ENCODE measurements at places on chromosomes 16 and 17.

GRCh38 chr16:82108774-82109173 lies 61.2 kb downstream of the MPHOSPH6 start:
- no peak for DNase-seq

DNA sequence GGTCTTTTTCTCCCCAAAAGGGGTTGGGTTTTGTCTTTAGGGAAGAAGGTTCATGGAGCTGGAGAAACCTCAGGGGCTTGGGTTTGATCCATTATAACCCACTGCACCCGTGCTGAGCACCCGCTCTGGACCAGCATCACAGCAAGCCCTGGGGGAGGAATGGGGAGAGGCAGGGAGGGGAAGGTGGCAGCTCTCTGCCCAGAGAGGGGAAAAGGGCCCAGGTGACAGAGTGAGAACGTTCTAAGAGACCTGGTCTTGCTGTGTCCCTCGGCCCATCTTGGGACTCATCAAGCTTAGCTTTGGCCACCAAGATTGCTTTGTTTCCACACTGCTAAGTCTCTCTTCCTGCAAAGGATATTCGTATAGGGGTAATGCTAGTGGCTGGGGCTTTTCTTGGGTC lies 38.2 kb upstream of the TAC4 start:
- no peak for DNase-seq

GRCh38 chr17:14856176-14856575 lies 408.9 kb downstream of the PMP22 start:
- DNase-seq = no peak

- no peak for DNase-seq
Observed at GRCh38 chr17:29837531-29837930, 92.5 kb downstream of the SSH2 start.

DNA sequence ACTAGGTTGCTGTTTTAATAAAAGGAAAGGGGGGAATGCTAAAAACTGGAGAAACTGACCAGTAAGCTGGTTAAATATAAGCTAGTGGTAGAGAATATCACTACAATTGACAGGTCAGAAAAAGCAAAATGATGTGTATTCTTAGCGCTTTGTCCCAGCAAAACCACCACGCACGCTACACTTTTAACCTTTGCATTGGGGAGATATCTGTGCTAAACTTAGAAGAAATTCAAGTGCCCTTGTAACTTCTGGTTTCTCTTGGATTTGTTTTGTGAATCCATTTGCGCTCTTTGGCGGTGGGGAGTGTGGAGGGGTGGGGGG lies 1.4 kb downstream of the GAN start:
- no peak for DNase-seq

- peak; percentile 19 for DNase-seq
Observed at GRCh38 chr16:56910654-56911539, 21.0 kb upstream of the HERPUD1 start.

GRCh38 chr16:54210452-54211125 lies 76.0 kb downstream of the IRX3 start:
- DNase-seq = no peak

GRCh38 chr17:13024016-13024415 lies 6.2 kb upstream of the ELAC2 start:
- no peak for DNase-seq

DNA sequence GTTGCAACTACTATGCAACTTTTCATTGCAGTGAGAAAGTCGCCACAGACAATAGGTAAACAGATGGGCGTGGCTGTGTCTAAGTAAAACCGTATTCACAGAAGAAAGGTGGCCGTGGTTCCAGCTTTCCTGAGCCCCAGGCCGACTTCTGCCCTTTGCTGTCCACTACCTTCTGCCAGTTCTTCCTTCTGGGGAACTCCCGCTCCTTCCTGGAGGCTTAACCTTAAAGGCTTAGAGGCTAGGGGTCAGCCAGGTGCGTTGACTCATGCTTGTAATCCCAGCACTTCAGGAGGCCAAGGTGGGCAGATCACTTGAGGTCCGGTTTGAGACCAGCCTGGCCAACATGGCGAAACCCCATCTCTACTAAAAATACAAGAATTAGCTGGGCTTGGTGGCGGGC lies 2.1 kb upstream of the SEPTIN12 start:
- DNase-seq = no peak

- DNase-seq = no peak
Observed at GRCh38 chr16:12321311-12321842, 344.8 kb downstream of the SNX29 start.

- no peak for DNase-seq
Observed at GRCh38 chr16:66516509-66516807, 33.5 kb downstream of the TK2 start.

- DNase-seq = no peak
Observed at GRCh38 chr17:29433541-29433940, 43.4 kb downstream of the TAOK1 start.

GRCh38 chr17:205148-205669 lies 23.8 kb upstream of the DOC2B start:
- DNase-seq = no peak

GRCh38 chr16:85522842-85523601 lies 90.1 kb upstream of the GSE1 start:
- no peak for DNase-seq

DNA sequence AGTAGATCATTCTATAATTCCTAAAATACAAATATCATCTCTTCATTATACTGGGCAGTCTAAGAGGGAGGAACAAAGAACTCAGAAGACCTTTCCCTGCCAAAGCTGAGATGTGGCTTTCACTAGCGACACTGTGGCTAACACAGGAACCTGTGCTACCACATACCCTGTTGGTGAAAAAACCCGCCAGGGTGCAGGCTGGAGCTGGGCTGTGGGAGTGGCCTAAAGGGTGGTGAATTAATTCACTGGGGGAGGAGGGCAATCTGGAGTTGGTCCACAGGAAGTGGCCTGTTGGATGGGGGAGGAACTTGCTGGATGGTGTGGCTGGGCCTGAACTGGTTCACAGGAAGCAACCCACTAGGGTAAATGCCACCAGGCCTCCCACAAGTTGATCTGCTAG lies 7.4 kb downstream of the ZNF594 start:
- DNase-seq = no peak

DNA sequence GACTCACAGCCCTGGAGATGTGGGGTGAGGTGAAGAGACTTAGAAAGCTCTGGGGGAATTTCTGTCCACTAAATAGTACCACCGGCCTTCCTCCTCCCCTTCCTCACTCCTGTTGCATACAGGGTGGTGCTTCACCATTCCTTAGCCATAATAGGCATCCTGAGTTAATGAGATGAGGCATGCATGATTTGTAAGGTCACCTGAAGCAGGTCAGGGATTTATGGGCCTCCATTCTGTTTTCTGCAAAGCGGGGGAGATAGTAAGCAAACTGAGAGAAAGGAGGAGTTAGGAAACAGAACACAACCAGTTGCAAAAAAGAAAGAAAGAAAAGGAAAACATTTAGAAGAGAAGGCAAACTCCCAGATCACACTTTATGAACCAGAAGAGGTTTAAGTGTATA lies 9.3 kb upstream of the MYOCD start:
- DNase-seq = no peak

GRCh38 chr17:65039336-65039988 lies 17.1 kb downstream of the GNA13 start:
- peak; percentile 60 for DNase-seq

GRCh38 chr16:24610416-24610755 lies 71.0 kb downstream of the RBBP6 start:
- DNase-seq = peak; percentile 5

DNA sequence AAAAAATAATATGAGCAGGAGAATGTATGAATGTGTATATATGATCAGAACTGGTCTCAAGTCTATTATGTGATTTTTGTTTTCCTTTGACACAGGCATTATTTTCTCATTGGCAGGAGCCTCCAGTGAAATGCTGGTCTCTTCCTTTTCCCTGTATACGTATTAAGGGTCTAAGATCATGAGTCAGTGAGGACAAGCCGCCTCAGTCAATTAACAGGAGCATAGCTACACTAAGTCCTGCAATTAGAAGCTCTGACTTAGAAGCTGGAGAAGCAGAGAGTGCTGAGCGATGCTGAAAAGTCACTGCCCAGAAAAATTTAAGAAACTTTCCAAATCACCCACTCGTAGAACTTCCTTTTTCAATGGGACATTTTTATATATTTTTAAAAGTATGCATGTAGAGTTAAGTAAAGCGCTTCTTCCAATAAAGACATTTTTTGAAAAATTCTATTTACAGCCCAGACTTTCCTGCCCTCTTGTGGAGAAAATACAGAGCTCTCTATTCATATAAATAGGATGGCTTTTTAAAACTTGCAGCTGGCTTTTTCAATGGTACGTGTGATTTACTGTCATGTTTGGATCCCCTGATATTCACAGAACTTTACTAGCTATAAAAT lies 70.2 kb upstream of the PSMD7 start:
- DNase-seq = no peak

DNA sequence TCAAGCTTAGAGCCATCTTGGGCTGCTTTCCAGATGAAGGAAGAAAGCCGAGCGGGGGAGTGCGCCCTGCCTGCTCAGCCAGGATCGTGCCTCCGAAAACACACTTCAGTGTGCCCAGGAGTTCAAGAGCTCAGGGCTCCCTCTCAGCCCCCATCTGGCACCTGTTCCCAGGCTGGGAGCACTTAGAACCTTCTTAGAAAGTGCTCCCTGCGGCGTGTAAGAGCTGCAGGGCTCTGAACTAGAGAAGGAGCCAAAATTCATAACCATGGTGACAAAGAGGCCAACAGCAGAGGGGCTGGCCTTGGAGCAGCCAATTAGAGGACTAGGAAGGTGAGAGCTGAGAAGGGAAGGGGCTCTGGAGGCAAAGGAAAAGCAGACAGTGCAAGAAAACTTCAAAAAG lies 59.0 kb upstream of the TNRC6C start:
- DNase-seq = no peak

GRCh38 chr16:2042986-2043666 lies 4.5 kb downstream of the NTHL1 start:
- no peak for DNase-seq

DNA sequence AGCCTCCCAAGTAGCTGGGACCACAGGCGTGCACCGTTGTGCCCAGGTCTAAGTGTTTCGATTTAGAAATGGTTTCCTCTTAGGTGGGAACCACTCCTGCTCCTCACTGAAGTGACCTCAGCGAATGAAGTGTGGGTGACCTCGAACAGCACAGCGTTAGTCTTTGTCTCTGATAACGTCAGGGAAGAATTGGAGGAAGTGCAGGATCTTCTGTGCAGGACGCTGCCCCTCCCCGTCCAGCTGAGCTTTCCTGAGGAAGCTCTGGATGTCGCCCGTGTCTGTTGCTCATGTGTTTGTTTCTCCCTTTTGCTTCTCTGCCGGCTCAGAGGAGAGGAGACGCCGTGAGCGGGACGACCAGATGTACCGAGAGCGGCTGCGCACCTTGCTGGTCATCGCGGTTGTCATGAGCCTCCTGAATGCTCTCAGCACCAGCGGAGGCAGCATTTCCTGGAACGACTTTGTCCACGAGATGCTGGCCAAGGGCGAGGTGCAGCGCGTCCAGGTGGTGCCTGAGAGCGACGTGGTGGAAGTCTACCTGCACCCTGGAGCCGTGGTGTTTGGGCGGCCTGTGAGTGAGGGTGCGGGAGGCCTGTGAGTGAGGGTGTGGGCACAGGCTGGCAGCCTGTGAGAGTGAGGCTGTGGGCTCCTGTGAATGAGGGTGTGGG lies 15.6 kb downstream of the SPG7 start:
- no peak for DNase-seq

Data from stimulated activated CD4-positive, alpha-beta T cell treated with anti-CD3 and anti-CD28 coated beads, Interleukin-1b, Interleukin-23, amount 100 ng/mL, for 48 hours (primary cell).